Stimulated activated CD4-positive, alpha-beta T cell treated with anti-CD3 and anti-CD28 coated beads, Interleukin-1b, Interleukin-23, amount 100 ng/mL, for 1 hour (primary cell): ENCODE measurements at places on chromosomes 7 and 10.

GRCh38 chr10:2279711-2280110 lies 542.4 kb upstream of the ADARB2 start:
- DNase-seq, result no peak

GRCh38 chr7:36283181-36283580 lies 106.5 kb upstream of the ANLN start:
- DNase-seq, result no peak

GRCh38 chr10:132637477-132638129 lies 100.0 kb downstream of the INPP5A start:
- DNase-seq, result no peak

GRCh38 chr7:156147756-156148504 lies 335.7 kb upstream of the SHH start:
- DNase-seq, result no peak

DNA sequence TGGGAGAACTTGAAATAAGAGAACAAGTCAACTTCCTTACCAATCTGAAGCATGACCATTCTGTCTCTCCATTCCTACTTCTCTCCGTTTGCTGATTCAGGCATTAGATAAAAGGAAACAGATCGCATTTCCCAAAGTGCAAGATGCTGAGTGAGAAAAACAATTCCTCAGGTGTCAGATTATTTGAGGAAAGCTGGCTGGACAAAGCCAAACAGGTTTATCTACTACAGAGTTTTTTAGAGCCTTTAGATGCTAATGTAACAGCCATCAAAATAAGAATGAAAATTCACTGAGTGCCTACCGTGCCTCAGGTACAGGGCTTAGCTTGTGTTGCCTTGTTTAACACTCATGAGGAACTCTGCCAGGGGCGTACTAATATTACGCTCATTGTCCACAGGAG lies 135.9 kb upstream of the MBL2 start:
- DNase-seq, result no peak

- no peak for DNase-seq
Observed at GRCh38 chr7:2070151-2070763, 162.5 kb downstream of the MAD1L1 start.

DNA sequence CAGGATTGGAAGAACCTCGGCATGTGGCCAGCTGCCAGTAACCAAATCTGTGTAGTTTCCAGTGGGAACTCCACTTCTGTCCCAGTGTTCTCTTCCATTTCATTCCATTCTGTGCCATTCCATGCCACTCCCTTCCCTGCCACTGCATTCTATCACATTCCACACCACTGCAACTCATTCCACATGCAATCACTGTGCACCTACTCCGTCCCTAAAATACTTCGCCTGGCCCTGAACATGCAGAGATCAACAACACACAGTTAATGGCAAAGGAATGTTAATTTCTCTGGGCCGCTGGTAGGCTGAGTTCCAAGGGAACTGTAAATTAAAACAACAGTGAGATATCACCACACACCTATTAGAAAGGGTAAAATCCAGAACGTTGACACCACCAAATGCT lies 64.8 kb downstream of the AKR1B1 start:
- DNase-seq, result no peak

DNA sequence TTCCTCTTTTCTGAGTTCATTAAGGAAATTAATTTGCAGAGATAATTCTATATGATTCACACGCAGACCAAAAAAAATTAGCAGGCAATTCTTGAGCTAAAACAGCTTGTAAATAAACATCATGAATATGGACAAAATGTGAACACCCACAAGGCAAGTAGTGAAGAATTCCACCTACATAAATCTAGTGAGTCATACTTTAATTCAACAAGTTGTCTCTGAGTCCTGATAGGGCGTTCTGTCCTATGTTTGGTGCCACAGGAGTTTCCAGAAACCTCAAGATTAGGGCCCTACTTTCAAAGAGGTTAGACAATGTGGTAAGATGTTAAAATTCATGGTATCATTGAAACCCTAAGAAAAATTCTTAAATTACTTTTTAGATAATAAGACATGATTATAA lies 122.3 kb downstream of the SGMS1 start:
- no peak for DNase-seq

DNA sequence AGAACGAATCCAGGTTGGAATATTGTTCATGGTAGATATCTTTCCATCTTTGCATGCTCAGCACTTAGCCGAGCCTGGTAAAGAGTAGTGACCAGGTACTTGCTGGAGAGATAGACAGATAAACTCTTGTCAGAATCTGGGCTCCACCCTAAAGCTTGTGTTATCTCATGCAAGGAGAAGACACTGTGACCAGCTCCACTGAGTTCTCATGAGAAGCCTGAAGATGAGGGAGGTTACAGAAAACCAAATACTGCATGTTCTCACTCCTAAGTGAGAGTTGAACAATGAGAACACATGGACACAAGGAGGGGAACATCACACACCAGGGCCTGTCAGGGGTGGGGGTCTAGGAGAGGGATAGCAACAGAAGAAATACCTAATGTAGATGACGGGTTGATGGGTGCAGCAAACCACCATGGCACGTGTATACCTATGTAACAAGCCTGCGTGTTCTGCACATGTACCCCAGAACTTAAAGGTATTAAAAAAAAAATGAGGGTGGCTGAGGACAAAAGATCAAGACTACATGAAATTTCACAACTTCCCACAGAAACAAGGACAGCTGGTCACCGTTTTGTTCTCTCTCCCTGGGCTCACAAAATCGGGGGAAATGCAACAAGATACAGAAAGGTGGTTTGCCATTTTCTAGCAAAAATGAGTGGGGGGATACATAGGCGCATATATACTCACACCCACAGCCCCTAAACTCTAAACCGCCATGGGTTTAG lies 17.4 kb downstream of the DLG5 start:
- no peak for DNase-seq

GRCh38 chr10:110007161-110007700 lies 553 bp upstream of the ADD3 start:
- DNase-seq, result no peak

- DNase-seq, result no peak
Observed at GRCh38 chr7:129643550-129644170, 32.1 kb downstream of the NRF1 start.

- DNase-seq, result no peak
Observed at GRCh38 chr10:102437515-102437914, 5.1 kb upstream of the CUEDC2 start.

DNA sequence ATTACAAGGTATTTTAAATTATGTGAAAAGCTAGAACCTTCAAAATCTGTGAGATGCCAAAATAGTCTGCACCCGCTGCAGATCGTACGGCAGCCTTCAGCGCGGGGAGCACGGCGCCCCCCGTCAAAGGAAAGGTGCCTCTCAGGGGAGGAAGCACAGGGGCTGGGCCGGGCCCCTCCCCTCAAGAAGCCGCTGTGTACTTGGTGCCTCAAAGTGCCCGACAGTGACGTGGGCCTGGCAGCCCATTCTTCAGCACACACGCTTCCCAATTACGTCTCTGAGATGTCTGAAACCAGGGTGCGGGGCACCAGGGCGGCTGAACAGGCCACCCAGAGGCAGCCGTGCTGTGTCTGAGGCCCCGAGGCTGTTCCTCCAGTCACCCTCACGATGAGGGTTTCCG lies 116.1 kb downstream of the INPP5A start:
- DNase-seq, result no peak
